ENCODE measurements at places on chromosomes 3 and 15. TPM values are rescaled to one million over a fixed set of nuclear protein-coding genes. Genes with fewer than 3 reads are reported as not detected.

The VILL gene
- total RNA-seq = 2.0 TPM

- no peaks in the 10 kb centered on the region for H3K36me3 ChIP-seq
- peaks cover 3% of the 10 kb centered on the region for H3K4me1 ChIP-seq
- no peak for DNase-seq
- no peak overlapping the region for H3K4me3 ChIP-seq
Measured at GRCh38 chr15:100041127-100041828, 300.5 kb downstream of the ADAMTS17 start.

DNA sequence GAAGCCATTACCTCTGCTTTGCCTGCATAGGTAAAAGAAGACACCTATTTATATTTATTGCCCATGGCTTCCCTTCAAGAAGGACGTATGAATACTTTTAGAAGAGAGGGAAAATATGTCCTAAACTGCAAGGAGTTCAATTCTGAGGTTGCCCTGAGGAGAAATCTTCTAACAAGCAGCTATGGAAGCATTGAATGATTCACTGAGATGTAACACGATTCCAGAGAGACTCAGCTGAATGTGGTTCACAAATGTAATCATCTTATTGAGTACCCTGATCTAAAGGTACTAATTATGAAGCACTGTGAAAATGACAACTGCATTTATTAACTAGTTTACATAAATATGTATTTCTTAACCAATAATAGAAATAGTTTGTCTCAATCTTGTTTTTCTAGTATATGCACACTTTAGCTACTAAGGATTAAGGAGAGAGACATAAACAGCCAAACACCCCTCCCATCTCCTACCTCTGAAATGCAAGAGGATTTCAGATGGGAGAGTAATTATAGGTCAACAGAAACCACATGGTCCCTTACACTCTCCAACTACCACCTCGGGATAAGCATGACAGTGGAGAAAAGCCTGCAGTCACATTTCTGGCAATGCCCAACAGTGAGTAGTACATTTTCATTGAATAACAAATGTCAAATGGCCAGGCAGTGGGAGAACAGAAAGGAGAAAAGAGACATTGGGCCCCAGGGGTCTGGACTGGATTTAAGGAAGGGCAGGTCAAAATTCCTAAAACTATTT lies 506.2 kb upstream of the IL12A start:
- H3K36me3 ChIP-seq = no peaks in the 10 kb centered on the region
- H3K4me1 ChIP-seq = no peaks in the 10 kb centered on the region
- DNase-seq = no peak
- no peaks in the 10 kb centered on the region for H3K27me3 ChIP-seq
- no peak overlapping the region for H3K4me3 ChIP-seq

GRCh38 chr3:130569461-130570365 lies 52.7 kb downstream of the COL6A6 start:
- no peak for DNase-seq
- H3K4me1 ChIP-seq = no peaks in the 10 kb centered on the region
- H3K27ac ChIP-seq = no peak overlapping the region
- H3K27me3 ChIP-seq = peaks cover 4% of the 10 kb centered on the region

- no peak overlapping the region for H3K27ac ChIP-seq
- no peaks in the 10 kb centered on the region for H3K36me3 ChIP-seq
- no peak for DNase-seq
- no peak overlapping the region for H3K4me3 ChIP-seq
Measured at GRCh38 chr3:64578062-64578770, 109.6 kb downstream of the ADAMTS9 start.

DNA sequence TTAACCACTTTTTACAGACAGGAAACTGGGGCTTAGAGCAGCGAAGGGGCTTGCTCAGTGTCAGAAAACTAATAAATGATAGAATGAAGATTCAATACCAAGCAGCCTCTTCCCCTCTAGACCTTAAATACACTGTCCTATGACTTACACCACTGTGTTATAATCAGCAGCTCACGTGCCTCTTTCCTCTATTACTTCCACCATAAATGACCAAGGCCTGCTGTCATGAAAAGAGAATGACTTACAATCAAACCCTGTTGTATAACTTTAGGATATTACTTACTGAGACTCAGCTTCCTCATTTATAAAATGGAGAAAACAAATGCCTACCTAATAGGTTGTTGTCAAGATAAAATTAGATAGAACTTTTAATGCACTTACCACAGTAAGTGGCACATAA lies 11.6 kb downstream of the FMN1 start:
- no peaks in the 10 kb centered on the region for H3K4me1 ChIP-seq
- no peak overlapping the region for H3K27ac ChIP-seq
- H3K36me3 ChIP-seq = no peaks in the 10 kb centered on the region
- DNase-seq = no peak
- H3K27me3 ChIP-seq = no peaks in the 10 kb centered on the region

DNA sequence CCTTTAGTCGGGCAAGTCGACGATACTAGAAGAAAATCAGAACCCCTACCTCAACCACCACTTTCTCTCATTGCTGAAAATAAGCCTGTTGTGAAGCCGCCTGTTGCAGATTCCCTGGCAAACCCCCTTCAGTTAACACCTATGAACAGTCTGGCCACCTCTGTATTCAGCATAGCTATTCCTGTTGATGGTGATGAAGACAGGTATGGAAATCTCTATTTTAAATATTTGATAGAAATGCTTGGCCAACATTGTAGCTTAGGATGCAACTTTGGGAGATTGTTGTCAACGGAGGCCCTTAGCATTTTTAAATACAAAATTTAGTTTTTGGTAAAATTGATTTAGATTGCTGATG lies 3.0 kb downstream of the TSC22D2 start:
- H3K4me1 ChIP-seq = peaks cover 54% of the 10 kb centered on the region
- peaks cover 11% of the 10 kb centered on the region for H3K36me3 ChIP-seq
- H3K4me3 ChIP-seq = peak overlapping the region; percentile 89
- no peak for DNase-seq
- no peaks in the 10 kb centered on the region for H3K27me3 ChIP-seq
- H3K27ac ChIP-seq = peak overlapping the region; percentile 99

The ABCC5 gene
- 42.9 TPM for total RNA-seq

GRCh38 chr15:83099290-83099689 lies 8.2 kb upstream of the TM6SF1 start:
- no peak overlapping the region for H3K4me3 ChIP-seq
- no peak overlapping the region for H3K27ac ChIP-seq
- H3K27me3 ChIP-seq = no peaks in the 10 kb centered on the region
- peaks cover 4% of the 10 kb centered on the region for H3K4me1 ChIP-seq

DNA sequence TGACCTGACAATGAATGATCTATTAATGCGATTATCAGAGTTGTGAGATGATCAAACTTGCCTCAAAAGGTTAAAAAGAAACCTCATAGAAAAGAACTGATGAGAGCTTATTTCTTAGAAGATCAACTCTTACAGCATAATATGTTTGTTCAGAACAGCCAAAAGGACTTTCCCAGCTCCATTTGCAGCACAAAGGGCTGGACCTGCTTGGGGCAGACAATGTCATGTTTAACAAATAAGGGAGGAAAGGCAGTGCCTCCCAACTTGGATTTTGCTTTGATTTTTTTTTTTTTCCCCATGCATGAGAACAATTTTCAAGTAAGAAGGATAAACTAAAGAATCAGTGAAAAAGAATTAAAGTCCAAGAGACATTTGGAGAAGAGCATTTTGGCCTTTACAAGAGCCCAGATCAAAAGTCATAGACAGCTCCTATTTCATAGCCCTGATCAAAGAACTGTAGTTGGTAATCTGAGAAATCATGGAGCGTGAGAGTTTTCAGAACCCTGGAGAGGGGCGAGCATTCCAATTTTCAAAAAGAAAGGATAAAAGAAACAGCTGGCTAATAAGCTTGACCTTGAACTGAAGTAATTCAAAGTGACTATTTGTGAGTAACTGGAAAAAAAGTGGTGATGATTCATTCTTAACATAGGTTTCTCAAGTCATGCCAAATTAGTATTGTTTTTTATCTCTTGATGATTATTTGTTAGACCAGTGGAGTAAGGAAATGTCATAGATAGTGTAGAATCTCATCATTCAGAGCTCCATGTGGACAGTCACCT lies 136.0 kb upstream of the CFAP20DC start:
- H3K4me3 ChIP-seq = no peak overlapping the region
- no peaks in the 10 kb centered on the region for H3K27me3 ChIP-seq
- H3K36me3 ChIP-seq = no peaks in the 10 kb centered on the region

DNA sequence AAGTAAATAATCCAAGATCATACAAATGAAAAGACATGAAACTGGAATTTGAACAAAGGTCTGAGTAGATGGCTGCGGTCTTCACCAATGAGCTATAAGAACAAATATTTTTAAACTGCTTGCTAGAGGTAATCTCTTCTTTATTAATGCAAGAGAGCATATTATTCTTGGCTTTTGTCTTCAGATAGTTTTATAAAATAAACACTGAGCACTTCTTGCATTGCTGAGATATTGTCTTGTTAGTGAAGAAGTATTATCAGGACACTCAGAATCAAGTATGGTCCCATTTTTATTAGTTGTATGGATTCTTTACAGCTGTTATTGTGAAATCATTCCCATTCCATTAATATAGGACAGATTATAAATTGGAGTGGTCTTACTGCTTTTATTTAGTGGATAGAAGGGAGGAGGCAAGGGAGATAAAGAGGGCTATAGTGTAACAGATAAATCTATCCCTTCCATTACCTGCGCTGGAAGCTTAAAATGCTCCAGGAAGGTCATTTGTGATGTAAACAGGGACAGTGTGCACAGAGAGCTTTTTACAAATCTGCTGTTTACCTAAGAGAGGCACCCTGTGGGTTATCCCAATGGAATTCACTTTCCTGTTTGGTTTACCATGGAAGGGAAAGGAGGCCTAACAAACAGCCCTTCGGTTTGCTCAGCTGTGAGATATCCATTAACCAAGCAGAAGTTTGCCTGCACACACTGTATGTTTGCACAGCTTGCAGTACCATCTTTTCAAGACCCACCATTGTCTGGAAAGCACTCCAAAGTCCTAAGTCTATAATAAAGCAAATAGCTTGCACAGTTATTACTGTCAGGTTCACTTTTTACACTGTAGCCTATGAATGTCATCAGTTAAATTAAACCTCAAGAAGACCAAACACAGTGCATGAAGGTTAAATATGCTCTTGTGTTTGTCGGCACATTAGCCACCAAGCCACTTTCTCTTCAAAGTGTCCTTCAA lies 347.7 kb upstream of the TGFBR2 start:
- no peak overlapping the region for H3K27ac ChIP-seq
- H3K4me3 ChIP-seq = no peak overlapping the region
- H3K4me1 ChIP-seq = peaks cover 5% of the 10 kb centered on the region

The TLR9 gene
- total RNA-seq = 0.46 TPM

- H3K4me3 ChIP-seq = no peak overlapping the region
- H3K4me1 ChIP-seq = no peaks in the 10 kb centered on the region
- DNase-seq = no peak
Measured at GRCh38 chr3:109339197-109339596, 1.9 kb upstream of the DPPA4 start.

DNA sequence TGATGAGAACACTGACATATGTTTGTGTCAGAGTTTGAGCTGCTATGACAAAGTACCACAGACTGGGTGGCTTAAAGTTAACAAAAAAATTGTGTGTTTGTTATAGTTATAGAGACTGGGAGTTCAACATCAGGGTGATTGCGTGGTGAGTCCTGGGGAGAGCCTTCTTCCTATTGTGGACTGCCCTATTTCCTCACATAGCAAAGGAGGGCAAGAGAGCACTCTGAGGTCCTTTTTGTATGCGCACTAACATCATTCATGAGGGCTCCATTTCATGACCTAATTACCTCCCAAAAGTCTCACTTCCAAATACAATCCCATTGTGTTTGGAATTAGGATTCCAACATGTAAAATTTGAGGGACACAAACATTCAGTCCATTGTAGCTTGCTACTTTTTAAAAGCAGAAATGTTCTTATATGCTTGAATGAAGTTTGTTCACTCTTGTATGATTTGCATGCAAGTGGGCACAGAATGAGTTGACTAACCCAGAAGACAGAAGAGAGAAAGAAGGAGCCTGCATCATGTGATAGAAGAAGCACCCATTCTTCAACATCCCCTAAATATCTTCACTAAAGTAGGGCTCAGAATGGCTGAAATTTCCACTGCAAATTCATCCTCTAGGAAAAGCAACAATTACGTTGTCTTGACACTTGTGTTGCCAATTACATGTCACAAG lies 18.9 kb upstream of the ALCAM start:
- H3K4me1 ChIP-seq = no peaks in the 10 kb centered on the region
- no peak overlapping the region for H3K27ac ChIP-seq
- no peaks in the 10 kb centered on the region for H3K36me3 ChIP-seq
- H3K27me3 ChIP-seq = peaks cover under 1% of the 10 kb centered on the region
- no peak for DNase-seq
- no peak overlapping the region for H3K4me3 ChIP-seq

GRCh38 chr15:42011074-42011473 lies 9.8 kb downstream of the PLA2G4E start:
- DNase-seq = no peak
- no peak overlapping the region for H3K4me3 ChIP-seq
- H3K36me3 ChIP-seq = no peaks in the 10 kb centered on the region
- H3K27ac ChIP-seq = no peak overlapping the region
- no peaks in the 10 kb centered on the region for H3K4me1 ChIP-seq

The GATA2 gene
- total RNA-seq = 14.3 TPM

DNA sequence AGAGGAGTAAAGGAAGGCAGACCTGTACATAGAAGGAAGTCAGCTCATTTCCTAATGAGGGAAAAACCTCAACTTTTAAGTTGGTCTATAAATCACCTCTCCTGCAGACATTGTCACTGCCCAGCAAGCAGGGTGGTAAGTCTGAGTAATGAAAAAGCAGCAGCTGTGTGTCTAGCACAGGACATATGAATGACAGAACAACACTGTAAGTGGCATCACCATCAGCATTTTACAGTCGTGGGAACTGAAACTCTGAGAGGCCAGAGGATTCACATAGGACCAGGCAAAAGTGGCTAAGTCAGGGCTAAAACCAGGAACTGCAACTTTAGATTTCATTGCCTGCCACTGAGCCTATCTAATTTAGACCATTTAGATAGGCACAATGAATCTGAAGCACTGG lies 235.6 kb downstream of the CLSTN2 start:
- no peaks in the 10 kb centered on the region for H3K36me3 ChIP-seq
- H3K4me3 ChIP-seq = no peak overlapping the region
- no peaks in the 10 kb centered on the region for H3K27me3 ChIP-seq
- no peaks in the 10 kb centered on the region for H3K4me1 ChIP-seq
- H3K27ac ChIP-seq = no peak overlapping the region

DNA sequence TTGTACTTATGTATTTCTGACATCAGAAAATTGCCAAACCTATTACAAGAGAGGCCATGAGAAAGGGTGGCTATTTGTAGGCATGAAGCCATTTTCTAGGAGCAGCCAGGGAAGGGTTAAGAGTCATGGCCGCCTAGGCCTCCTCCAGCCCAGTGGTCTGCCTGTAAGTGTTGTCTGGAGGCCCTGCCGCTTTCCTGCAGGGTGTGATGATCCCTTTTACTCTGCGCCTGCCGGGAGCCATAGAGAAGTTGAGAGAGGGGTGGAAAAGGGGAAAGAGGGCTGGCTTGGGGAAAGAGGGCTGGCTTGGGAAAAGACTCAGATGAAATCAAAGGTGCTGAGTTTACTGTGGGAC lies 29.1 kb upstream of the KCTD6 start:
- no peaks in the 10 kb centered on the region for H3K36me3 ChIP-seq
- DNase-seq = no peak
- H3K27ac ChIP-seq = no peak overlapping the region
- no peaks in the 10 kb centered on the region for H3K27me3 ChIP-seq
- H3K4me3 ChIP-seq = no peak overlapping the region
- H3K4me1 ChIP-seq = peaks cover 16% of the 10 kb centered on the region
